ENCODE measurements at places on chromosomes 2 and 18. TPM values are rescaled to one million over a fixed set of nuclear protein-coding genes. Genes with fewer than 3 reads are reported as not detected.

GRCh38 chr18:27142891-27143290 is 42.2 kb downstream of the CHST9 start:
- H3K4me1 ChIP-seq = no peaks in the 10 kb centered on the region
- no peaks in the 10 kb centered on the region for H3K36me3 ChIP-seq
- no peak overlapping the region for H3K4me3 ChIP-seq

GRCh38 chr2:109322111-109322510 is 193.1 kb downstream of the SH3RF3 start:
- no peaks in the 10 kb centered on the region for H3K4me1 ChIP-seq
- peak; percentile 69 for DNase-seq
- no peaks in the 10 kb centered on the region for H3K27me3 ChIP-seq
- peak overlapping the region; percentile 61 for H3K27ac ChIP-seq

DNA sequence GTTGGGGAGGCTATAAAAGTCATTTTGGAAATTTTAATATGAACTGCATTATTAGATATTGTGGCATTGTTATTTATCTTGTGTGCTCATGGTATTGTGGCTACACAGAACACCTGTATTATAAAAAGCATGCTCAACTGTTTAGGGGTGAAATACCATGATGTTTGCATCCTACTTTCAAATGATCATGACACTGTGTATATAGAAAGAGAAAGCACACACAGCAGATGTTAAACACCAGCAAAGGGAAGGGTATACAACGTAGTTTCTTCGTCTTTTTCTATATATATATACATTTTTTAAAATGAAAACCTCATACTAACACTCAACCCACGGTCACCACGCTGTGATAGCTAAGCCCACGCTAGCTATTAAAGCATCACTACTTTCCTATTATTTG is 27.1 kb downstream of the STARD7 start:
- no peak overlapping the region for H3K4me3 ChIP-seq
- H3K27ac ChIP-seq = no peak overlapping the region
- no peaks in the 10 kb centered on the region for H3K36me3 ChIP-seq
- H3K27me3 ChIP-seq = no peaks in the 10 kb centered on the region
- no peaks in the 10 kb centered on the region for H3K4me1 ChIP-seq

GRCh38 chr2:7243276-7243675 is 326.1 kb downstream of the RNF144A start:
- H3K27me3 ChIP-seq = no peaks in the 10 kb centered on the region
- no peak overlapping the region for H3K27ac ChIP-seq
- H3K4me1 ChIP-seq = no peaks in the 10 kb centered on the region
- H3K4me3 ChIP-seq = no peak overlapping the region

The UGT1A3 gene
- 1.9 TPM for total RNA-seq

DNA sequence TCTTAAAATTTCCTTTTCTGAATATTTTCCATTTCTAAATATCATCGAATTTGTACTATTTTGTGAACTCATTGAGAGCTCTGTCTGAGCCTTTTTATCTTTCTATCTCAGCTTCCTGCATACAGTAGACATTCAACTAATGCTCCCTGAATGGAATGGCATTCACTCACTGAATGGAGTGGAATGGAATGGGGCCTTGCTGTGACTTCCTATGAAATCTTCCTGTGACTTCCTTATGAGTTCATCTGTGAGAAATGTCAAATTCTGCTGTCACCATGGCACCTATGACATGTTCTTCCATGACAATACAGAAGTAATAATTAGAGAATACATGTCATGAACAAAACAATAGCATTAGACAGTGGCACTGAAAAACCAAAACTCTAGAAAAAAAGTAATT is 199.6 kb downstream of the NR4A2 start:
- no peaks in the 10 kb centered on the region for H3K27me3 ChIP-seq
- H3K4me3 ChIP-seq = no peak overlapping the region
- DNase-seq = no peak

DNA sequence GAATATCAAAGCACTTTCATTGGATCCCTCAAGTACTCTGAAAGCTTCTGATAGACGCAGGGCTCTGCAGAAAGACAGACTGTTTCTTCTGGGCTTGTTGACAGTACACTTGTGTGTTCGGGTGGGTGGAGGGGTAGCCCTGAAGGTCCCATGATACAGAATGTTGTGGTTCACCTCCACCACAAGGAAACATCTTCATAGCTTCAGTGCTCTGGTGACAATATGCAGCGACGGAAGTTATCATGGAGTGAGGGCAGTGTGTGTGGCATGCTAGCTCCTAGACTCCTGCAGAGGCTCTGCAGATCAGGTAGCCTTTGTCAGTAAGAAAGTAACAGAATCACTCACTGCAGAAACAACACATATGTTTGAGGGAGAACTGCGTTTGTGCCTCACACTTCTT is 90.7 kb downstream of the MEIS1 start:
- H3K4me3 ChIP-seq = no peak overlapping the region
- H3K36me3 ChIP-seq = no peaks in the 10 kb centered on the region
- no peaks in the 10 kb centered on the region for H3K4me1 ChIP-seq

DNA sequence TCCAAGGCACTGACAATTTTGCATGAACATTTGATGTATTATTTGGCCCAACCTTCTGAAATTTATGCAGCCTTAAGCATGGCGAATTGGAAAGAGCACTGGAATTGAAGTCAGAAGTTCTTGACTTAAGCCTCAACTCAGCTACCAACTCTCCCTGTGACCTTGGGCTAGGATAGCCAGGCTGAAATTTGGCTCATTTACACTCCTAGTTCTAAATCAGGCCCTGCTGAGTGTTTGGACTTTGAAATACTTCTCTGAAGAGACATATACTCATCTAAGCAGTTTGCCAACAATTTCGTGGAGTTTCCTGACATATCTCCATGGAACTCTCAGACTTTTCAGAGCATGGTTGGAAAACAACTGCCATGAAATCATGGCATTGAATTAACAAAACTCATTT is 489.6 kb upstream of the PIK3C3 start:
- H3K27me3 ChIP-seq = no peaks in the 10 kb centered on the region
- H3K36me3 ChIP-seq = no peaks in the 10 kb centered on the region
- H3K4me3 ChIP-seq = no peak overlapping the region

GRCh38 chr2:95079199-95079683 is 42.4 kb downstream of the MRPS5 start:
- H3K36me3 ChIP-seq = no peaks in the 10 kb centered on the region
- H3K4me3 ChIP-seq = no peak overlapping the region
- no peak for DNase-seq

DNA sequence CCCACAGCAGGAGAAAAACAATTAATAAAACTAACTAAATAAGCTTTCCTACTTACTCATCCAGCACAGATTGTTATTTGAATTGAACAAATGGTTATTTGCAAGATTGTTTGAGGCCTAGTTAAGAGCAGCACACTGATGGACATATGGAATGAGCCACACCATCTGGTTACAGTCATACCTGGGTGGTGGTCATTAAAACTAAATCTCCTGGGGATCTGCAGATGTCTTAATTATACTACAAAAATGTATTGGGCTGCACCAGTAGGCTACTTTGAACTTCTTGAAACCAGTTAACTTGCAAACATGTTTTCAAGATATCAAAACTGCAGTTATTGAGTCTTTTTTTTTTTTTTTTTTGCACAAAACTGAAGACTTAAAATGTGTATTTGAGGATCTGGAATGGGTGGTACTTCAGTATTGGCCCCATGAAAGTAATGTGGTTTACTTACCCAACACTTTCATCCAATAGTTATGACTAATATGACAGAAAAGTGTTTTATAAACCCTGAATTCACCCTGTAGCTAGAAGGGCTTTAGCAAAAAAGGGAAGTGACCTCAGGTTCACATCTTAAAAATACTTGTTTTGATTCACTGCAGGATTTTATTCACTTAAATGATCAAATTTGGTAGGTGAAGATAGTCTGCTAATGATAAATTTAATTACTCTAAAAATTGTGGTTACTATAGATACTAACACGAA is 10.8 kb downstream of the AGFG1 start:
- H3K36me3 ChIP-seq = no peaks in the 10 kb centered on the region
- no peaks in the 10 kb centered on the region for H3K4me1 ChIP-seq
- DNase-seq = no peak
- H3K4me3 ChIP-seq = no peak overlapping the region
- no peak overlapping the region for H3K27ac ChIP-seq

DNA sequence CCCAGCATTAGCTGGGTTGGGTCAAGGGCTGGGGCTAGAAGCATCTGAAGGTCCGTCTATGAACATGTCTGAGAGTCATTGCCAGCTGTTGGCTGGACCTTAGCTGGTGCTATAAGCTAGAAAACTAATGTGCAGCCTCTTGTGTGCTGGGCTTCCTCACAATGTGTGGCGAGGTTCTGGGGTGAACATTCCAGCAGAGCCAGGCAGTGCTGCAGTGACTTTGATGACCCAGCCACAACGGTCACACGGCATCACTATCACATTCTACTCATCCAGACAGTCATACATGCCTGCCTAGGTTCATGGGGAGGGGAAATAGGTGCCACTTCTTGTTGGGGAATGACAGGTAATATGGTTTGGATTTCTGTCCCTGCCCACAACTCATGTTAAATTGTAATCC is 260.5 kb downstream of the CYP26B1 start:
- no peak for DNase-seq
- H3K36me3 ChIP-seq = no peaks in the 10 kb centered on the region
- no peaks in the 10 kb centered on the region for H3K27me3 ChIP-seq
- no peak overlapping the region for H3K27ac ChIP-seq
- no peaks in the 10 kb centered on the region for H3K4me1 ChIP-seq

- H3K36me3 ChIP-seq = no peaks in the 10 kb centered on the region
- H3K4me1 ChIP-seq = no peaks in the 10 kb centered on the region
- H3K27me3 ChIP-seq = no peaks in the 10 kb centered on the region
- DNase-seq = no peak
- no peak overlapping the region for H3K4me3 ChIP-seq
Observed at GRCh38 chr18:10100941-10101701, 187.3 kb downstream of the VAPA start.

The NAT8 gene
- not detected for total RNA-seq

DNA sequence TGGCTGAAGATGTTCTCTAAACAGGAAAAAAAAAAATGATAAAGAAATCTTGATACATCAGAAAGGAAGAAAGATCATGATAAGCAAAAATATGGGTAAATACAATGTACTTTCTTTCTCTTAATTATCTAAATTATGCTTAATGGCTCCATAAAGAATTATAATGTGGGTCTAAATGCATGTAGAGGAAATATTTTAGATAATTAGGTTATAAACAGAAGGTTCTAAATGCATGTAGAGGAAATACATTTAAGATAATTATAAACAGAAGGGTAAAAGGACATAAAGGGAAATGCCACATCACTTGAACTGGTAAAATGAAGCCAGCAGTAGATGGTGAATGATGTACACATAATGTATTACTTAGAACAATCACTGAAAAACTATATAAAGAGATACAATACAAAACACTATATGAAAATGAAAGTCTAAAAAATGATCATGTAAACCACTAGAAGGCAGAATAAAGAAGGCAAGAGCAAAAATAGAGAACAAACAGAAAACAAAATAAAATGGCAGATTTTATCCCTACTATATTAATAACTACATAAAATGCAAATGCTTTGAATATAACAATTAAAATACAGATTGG is 308.4 kb upstream of the CDH2 start:
- no peak overlapping the region for H3K4me3 ChIP-seq
- no peaks in the 10 kb centered on the region for H3K36me3 ChIP-seq
- H3K27ac ChIP-seq = no peak overlapping the region
- no peaks in the 10 kb centered on the region for H3K27me3 ChIP-seq
- no peaks in the 10 kb centered on the region for H3K4me1 ChIP-seq

DNA sequence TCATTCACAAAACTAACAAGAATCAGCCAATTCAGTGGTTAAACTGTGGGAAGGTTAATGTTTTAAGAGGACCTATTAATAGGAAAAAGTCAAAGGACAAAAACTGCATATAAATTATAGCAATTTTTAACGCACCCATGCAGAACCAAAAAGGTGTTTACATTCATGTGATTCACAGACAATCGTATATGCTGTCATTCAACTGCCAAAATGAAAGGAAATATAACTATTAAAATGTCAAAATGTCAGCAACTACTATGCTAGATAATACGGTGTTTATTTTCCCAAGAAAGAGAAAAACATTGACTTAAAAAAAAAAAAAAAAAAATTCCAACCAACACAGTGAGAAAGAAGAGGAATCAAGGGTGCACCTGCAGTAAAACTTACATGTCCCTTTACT is 48.5 kb downstream of the DYM start:
- H3K4me1 ChIP-seq = no peaks in the 10 kb centered on the region
- H3K36me3 ChIP-seq = no peaks in the 10 kb centered on the region
- no peak overlapping the region for H3K4me3 ChIP-seq

DNA sequence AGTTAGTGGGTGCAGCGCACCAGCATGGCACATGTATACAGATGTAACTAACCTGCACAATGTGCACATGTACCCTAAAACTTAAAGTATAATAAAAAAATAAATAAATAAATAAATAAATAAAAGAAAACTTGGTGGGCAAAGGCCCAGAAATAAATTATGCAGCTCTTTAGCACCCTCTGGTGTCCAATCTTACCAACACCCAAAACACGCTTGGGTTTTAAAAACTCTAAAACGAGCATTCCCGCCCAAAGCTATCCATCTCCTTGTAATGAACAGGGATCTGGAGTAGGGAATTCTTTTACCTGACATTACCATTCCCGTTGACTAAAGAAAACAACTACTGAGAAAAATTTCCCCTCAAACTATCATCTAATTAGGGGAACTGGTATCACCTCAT is 2005.9 kb upstream of the CELF4 start:
- H3K4me1 ChIP-seq = no peaks in the 10 kb centered on the region
- no peak overlapping the region for H3K4me3 ChIP-seq
- H3K27me3 ChIP-seq = no peaks in the 10 kb centered on the region
- H3K36me3 ChIP-seq = no peaks in the 10 kb centered on the region
- no peak for DNase-seq
- H3K27ac ChIP-seq = no peak overlapping the region

The DLGAP1 gene
- 0.50 TPM for total RNA-seq

DNA sequence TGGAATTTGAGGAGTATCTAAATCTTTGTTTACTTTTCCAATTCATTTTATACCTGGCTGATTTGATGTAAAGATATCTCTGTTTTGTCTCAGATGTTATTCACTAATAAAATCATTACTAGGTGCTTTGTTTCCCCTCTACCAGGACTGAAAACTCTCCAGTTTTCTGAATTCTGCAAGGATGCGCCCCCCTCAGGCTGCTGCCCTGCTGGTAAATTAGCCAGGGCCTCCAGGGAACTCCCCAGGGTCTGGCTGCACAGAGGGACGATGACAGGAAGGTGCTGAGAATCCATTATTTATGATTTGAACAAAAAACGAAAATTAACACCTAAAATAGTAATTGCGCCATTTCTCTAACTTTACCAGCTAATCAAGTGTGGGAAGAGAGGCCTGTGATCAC is 541.2 kb upstream of the POU3F3 start:
- H3K4me1 ChIP-seq = no peaks in the 10 kb centered on the region
- no peak for DNase-seq

- no peak overlapping the region for H3K27ac ChIP-seq
- DNase-seq = no peak
- no peaks in the 10 kb centered on the region for H3K4me1 ChIP-seq
- H3K4me3 ChIP-seq = no peak overlapping the region
- no peaks in the 10 kb centered on the region for H3K27me3 ChIP-seq
Observed at GRCh38 chr2:202096736-202097135, 23.7 kb downstream of the KIAA2012 start.
